ENCODE measurements at places on chromosomes 3 and 15. TPM values are rescaled to one million over a fixed set of nuclear protein-coding genes. Genes with fewer than 3 reads are reported as not detected.

Gene BSN
- total RNA-seq, result 0.42 TPM

Gene SLC12A1
- total RNA-seq, result not detected

Gene RPL39L
- 9.4 TPM for total RNA-seq

Gene EPHB3
- total RNA-seq, result 10.8 TPM

Gene ELL3
- total RNA-seq, result 2.2 TPM

Gene ISY1
- 23.7 TPM for total RNA-seq

Gene LRRC31
- total RNA-seq, result not detected

Gene TTLL13
- total RNA-seq, result not detected

Gene PPIP5K1
- total RNA-seq, result 22.7 TPM

Gene KY
- 3.2 TPM for total RNA-seq

Gene TF
- total RNA-seq, result 1.0 TPM

Gene B3GALNT1
- 14.7 TPM for total RNA-seq

Gene SCAANT1
- not detected for total RNA-seq

Gene CLRN1
- not detected for total RNA-seq

Gene ABI3BP
- total RNA-seq, result 470 TPM

Gene TRH
- not detected for total RNA-seq

Gene LRRC49
- 10.2 TPM for total RNA-seq

Gene GASK1A
- 80.1 TPM for total RNA-seq

Gene TGM5
- 0.56 TPM for total RNA-seq

Gene SLC22A13
- 0.32 TPM for total RNA-seq

Gene LYZL4
- total RNA-seq, result not detected

Gene TRNT1
- total RNA-seq, result 23.2 TPM

Gene SCN11A
- 0.28 TPM for total RNA-seq

Gene CHRM5
- total RNA-seq, result not detected

Gene CCK
- total RNA-seq, result not detected

Gene OXTR
- total RNA-seq, result 1.1 TPM

Gene TOP2B
- 84.7 TPM for total RNA-seq
